Stimulated activated CD4-positive, alpha-beta T cell treated with anti-CD3 and anti-CD28 coated beads, TNF-alpha, amount 100 ng/mL, for 1 hour (primary cell): ENCODE measurements at places on chromosomes 16 and 17.

DNA sequence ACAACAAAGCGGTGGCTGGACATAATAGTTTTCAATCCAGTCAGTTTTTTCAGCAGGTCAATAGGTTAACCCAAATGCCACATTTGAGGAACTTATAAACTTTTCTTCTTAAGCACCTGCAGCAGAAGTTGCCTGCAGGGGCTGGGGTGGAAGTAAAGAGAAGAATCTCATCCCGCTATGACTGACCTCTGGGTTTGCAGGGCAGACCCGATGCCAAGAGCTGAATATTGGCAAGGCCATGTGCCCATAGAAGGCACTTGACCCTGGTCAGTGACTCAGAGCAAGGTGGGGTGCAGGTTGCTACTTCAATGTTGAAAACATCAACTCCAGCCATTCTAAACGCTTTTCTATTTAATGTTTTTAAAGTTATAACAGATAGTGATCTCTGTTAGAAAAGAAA lies 17.9 kb upstream of the SMPD3 start:
- DNase-seq: no peak

GRCh38 chr16:75389096-75389690 lies 44.1 kb downstream of the CFDP1 start:
- DNase-seq: no peak

DNA sequence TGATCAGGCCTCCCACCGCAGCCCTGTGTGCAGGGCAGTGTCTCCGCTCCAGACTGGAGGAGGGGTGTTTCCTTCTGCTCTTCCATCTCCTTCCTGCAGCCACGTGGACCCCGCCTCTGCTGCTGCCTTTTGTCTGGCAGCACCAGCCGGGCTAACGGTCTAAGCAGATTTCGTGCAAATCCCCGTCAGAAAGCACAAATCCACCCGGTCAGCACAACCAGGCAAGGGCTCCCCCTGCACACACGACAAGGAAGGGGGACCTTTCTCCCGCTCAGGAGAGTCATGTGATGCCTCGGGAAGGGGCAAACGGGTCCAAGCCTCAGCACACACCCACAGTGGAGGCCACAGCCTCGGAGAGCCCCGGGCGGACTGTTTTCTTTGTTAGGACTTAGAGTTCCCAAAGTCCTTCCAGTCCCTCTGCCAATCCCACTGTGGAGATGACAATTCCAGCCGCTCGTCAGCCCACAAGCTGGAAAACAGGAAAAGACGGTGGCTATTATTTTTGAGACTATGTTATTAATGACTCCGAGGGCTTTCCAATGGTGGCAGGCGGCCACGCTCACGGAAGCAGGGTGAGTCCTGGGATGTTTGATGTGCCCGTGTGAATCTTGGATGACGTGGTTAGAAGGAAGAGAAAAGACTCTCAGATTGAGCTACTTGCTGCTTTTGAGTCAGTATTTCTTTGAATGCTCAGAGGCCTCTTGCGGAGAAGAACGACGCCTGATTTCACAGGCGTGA lies 22.5 kb upstream of the MEAK7 start:
- no peak for DNase-seq

DNA sequence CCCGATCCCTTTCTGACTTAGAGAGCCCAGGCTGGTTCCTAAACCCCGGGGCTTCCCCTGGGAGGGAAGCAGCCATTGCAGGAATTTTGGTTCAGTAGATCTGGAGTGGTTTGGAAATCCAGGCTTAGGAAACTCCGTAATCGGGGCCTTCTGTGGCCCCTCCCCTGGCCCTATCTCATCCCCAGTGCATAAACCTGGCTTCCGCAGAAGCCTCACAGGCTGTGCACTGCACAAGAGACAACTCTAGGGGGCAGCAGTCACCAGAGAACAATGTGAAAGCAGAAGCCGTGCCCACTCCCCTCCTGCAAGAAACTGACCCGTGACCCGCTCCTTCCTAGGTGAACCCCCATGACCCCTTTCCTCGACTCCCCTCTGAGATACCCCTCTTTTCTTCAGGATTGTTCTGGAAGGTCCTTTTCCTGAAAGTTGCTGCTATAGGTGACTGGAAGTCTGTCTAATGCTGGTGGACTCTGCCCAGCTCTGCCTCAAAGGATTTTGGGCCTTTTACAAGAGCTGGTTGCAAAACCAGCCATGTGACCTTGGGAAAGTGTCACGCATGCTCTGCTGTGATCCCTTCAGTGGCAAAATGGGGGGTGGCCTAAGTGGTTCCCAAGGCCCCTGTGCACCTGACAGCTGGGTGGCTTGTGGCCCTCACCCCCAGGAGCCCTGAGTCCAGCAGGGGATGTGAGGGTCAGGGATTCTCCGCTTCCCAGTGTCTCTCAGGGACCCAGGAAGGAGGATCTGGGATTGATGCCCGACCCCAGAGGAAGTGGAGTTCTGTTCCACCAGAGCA lies 14.4 kb downstream of the GUCY2D start:
- DNase-seq: no peak

GRCh38 chr16:54946909-54947308 lies 16.2 kb downstream of the IRX5 start:
- DNase-seq: no peak

DNA sequence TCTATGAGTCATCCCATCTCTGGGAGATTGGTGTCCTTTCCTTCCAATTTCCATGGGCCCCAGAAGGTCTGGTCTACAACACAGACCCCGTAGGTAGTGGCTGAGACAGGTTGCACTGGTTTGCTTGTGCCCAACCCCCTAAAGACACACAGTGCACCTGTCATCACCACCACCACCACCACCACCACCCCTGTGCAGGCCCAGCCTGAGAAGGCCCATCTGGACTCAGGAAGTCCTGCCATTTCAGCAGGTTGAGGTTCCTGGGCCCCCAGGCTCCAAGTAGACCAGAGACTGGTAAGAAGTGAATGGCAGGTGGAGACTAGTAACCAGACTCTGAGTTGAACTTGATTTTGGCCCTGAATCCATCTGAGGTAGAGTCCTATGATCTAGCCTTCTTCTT lies 25.9 kb upstream of the PHB1 start:
- no peak for DNase-seq

DNA sequence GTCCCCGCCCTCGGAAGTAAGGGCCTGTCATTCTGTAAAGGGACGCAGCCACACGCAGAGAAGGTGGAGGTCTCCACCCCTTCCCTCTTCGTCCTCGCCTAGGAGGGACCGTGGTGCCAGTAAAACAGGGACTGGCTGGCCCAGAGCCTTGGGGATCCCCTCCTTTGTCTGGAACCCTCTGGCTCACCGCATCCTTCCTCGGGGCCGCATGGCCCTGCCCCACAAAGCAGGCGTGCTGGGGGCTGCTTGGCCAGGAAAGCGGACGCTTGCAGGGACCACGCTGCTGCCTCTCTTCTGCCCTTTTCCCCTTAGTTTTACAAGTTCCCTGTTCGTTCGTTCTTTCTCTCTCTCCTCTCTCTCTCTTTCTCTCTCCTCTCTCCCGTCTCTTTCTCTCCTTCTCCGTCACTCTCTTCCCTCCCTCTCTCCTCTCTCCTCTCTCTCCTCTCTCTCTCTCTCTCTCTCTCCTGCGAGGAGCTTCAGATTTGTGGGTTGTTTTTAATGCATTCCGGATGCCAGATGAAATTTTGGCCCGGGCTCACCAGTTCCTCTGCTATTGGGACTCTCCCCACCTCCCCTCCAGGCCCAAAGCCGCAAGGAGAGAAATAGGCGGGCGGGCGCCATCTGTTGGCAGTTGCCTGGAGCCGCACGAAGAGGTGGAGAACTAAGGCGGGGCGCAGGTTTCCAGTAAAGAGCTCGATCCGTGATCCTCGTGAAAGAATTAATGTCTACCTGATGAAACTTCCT lies 35.1 kb upstream of the CDRT4 start:
- DNase-seq: no peak

GRCh38 chr16:67786491-67786890 lies 19.9 kb downstream of the RANBP10 start:
- DNase-seq: no peak

DNA sequence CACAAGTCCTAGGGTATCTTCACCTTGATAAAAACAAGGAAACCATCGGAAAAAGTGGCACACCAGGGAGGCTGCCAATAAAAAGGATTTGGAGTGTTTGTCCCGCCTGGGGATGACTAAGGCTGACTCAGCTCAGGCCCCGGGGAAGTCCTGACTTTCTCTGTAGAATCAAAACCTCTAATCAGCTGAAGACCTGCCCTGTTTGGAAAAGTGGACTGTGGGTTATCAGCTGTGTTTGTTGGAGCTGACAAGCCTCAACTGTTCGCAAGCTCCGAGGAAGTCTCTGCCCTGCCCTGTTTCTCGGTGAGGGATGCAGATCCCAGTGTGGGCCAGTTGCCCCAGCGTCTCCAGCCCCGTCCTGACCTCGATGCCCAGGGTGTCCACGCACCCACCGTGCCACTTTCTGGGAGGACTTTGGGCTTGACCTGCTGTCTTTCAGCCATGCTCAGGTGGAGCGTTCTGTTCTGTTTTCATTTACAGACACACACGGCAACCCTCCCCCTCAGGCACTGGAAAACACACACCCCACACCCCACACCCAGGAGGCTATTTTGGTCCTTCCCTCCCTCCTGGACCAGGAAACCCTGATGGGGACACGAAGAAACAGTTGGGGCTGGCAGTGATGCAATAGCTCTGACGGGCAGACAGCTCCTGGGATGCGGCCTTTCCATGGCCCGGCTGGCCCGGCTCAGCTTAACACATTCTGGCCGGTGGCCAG lies 27.6 kb upstream of the PITPNA start:
- DNase-seq: no peak

GRCh38 chr16:2194852-2195321 lies 1.5 kb downstream of the CASKIN1 start:
- DNase-seq: peak; percentile 37

GRCh38 chr17:4560421-4560820 lies at the start of gene GGT6:
Gene GGT6, minus strand, starts transcription at chr17:4560577. Its CDS starts 56 bp downstream, at chr17:4560521.
- DNase-seq: no peak

DNA sequence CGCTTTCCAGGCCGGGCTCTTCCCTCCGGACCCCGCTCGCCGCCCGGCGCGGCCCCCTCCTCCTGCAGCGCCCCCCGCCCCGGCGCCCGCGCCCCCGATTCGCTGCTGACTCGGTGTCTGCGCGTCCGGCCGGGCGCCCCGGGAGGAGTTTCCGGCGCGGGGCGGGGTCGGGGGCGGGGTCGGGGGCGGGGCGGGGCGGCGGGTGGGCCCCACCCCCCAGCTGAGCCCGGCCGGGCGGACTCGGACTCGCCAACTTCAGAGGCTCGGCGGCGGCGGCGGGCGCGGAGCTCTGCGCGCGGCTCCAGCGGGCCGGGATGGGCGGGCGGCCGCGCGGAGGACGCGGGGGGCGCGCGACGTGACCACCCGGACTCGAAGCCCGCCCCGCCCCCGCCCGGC lies at the start of gene METRNL:
METRNL (plus strand) TSS at position 258 of the 396 bp plus-strand sequence. CDS start 207 bp downstream, outside the sequence.
- no peak for DNase-seq

GRCh38 chr17:13940858-13941665 lies 128.2 kb upstream of the COX10 start:
- no peak for DNase-seq
